Activated CD4-positive, alpha-beta T cell treated with anti-CD3 and anti-CD28 coated beads, Interleukin-10, Interleukin-2, amounts not matched to agents 100 ng/mL and 50 ng/mL, durations not matched to agents 16 hours and 8 hours (primary cell): ENCODE measurements at places on chromosomes 6 and 20.

GRCh38 chr6:133886104-133886775 is 2.7 kb upstream of the TCF21 start:
- no peak for DNase-seq

DNA sequence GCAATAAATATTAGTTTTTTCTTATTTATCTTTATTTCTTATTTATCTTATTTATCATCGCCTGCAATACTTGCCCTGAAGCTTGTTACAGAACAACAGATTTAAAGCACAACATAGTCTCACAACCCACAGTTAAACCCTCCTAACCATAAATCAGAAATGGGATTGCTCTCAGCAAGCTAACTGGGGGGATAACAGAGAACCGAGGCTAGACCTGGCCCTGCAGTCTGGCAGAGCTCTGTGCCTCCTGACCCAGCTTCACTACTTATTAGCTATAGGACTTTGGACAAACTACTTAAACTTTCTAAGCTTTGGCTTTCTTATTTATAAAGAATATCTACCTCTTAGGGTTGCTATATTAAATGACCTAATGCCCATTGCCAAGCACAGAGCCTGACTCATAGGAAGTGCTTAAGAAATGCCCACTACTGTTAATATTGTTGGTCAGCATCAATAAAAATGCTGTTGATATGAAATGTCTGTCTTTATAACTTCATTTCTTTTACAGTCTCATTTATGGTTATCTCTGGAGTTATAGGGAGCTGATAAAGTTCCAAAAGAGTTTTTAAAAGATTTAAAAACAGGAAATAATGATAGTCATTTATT is 87.9 kb upstream of the BEND6 start:
- DNase-seq: no peak

DNA sequence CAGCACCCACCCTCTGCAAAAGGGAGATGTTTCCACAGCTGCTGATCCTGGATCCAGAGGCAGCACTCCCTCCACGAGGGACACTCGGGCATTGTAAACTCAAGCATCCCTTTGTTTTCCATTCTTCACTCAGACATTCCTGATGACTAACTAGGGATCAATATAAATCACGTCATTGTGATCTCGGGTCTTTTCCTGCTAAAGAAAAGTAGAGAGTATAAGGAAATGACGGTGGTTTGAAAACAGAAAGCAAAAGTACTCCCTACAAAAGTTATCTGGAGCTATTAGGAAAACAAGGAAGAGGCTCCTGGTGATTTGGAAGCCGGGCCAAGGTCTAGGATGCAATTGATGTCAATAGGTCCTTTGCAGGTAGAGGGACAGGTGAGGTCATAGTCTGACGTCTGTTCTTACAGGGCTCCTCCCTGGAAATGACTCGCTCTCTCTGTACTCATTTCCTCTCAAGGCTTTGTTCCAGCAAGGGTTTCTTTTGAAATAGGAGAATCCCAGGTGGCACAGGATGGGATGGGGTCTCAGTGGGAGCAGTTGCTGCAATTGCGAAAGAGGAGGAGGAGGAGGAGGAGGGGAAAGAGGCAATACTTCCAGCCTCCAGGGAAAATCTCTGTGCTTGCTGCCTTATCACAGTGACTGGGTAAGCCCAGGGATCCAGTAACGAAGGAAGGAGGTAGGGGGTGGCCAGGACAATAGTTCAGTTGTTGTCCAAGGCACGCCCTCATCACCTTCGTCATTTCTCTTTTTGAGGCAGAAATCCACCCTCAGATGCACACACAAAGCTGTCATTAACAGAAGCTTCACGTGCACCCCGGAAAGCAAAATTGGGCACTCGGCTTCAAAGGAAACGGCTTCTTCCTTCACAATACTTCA is 222.8 kb downstream of the LY86 start:
- DNase-seq: peak; percentile 42

- no peak for DNase-seq
These were observed 375.3 kb downstream of the MAFB start for GRCh38 chr20:40313730-40314129.

DNA sequence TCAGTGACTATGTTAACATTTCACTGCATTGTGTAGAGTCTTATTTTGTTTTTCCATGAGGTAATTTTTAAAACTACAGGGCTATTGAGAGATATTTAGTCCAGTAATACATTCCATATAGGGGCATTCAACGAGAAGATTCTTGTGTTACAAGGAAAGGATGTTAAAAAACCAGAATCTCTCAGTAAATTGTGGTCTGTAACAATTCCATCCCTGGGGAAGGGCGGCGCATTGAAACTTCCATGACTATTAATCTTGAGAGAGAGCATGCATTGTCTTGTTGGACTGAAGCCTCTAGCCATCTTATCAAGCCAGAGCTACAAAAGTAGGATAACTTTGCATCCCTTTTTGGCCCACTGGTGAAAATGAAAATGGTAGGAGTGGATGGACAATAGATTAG is 119.7 kb downstream of the BCKDHB start:
- no peak for DNase-seq

GRCh38 chr20:59938221-59938620 is 1.9 kb downstream of the PPP1R3D start:
- DNase-seq: no peak

DNA sequence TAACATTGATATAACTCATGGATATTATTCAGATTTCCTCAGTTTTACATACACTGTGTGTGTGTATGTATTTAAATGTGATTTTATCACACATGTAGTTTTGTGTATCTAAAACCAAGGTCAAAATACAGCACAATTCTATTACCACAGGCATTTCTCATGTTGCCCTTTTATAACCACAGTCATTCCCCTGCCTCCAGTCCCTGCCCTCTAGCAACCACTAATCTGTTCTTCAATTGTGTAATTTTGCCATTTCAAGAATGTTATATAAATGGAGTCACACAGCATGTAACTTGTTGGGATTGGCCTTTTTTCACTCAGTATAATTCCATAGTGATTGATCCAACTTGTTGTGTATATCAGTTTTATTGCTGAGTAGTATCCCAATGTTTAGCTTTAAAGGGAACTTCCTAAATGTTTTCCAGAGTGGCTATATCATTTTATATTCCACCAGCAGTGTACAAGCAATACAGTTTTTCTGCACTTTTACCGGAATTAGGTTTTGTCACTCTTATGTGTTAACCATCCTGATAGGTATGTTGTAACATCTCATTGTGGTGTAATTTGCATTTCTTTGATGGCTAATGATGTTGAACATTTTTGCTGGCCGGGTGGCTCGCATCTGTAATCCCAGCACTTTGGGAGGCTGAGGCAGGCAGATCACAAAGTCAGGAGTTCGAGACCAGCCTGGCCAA is 338.2 kb downstream of the SOX4 start:
- no peak for DNase-seq

- peak; percentile 30 for DNase-seq
These were observed 2.5 kb downstream of the HDDC2 start for GRCh38 chr6:125299257-125299656.

DNA sequence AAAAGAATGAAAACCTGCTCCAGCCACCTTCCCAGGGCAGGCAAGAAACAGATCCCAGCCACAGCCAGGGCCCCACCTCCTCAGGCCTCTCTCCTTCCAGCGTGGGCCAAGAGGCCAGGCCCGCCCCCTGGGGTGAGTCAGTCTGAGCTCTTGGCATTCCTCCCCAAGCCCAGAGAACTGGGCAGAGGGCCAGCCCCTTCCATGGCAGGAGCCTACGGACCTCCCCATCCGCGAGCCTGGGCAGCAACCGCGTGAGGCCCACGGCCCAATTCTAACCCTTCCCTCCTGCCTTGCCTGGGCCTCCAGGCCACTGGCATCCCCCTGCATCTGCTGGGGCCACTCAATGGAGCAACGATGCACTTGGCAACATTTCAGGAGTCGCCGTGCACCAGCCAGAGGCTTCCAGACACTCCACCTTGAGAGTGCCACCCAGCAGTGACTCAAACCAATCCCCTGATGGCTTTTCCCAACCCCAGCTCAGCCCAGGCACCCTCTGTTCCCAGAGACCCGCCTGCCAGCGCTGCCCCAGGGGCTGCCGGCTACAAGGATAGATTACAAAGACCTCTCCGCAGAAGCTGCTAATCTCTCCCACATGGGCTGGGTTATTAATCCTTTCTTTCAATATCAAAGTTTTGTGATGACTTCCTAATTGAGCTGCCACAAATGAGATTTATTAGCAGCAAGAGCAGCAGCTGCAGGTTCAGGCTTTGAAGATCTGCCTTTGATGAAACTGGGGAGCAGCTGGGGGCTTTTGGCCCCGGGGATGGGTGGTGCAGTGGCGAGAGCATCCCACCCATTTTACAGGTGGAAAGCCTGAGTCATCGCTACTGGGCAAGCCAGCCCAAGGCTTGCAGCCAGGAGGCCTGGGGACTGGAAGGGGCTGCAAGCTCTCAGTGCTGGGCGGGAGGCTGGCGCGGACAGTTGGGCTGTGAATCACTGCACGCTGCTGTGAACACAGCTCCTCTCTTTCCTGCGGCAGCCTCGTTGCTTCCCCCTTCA is 85.7 kb downstream of the NFATC2 start:
- no peak for DNase-seq

DNA sequence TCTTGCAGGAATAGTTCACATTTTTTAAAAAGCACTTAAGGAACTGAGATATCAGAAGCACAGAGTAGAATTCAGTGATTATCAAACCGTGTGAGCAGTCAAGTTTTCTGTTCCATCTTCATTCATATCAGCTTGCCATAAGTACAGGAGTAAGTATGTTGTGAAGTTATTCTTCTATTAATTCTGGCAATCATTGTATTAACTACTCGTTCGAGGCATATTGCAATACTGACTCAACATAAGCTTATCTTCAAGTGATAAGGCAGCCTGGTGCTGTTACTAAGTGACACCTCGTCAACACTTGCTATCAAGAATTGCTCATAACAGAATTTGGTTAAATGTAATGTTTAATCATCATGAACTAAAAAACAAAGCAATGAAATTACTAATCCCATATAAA is 75.7 kb upstream of the SNX9 start:
- no peak for DNase-seq

GRCh38 chr20:64161356-64162238 is 2.7 kb upstream of the MYT1 start:
- DNase-seq: peak; percentile 26

DNA sequence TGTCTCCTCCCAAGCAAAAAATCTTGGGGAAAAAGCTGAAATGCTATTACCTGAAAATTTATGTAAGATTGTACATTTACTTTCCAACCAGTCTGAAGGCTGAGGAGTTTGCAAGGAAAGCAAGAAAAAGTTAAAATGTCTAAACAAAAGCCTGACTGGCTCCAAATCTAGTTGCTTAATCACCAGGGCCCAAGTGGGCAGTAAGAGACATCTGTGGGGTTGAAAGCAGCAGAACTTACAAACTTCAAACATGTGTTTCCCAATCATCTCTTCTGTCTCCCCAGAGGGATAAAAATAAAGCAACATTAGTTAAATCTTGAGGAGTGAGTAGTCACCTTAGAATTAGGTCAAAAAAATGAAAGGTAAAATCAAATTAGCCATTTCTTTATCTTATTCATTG is 98.6 kb downstream of the OGFRL1 start:
- DNase-seq: no peak

DNA sequence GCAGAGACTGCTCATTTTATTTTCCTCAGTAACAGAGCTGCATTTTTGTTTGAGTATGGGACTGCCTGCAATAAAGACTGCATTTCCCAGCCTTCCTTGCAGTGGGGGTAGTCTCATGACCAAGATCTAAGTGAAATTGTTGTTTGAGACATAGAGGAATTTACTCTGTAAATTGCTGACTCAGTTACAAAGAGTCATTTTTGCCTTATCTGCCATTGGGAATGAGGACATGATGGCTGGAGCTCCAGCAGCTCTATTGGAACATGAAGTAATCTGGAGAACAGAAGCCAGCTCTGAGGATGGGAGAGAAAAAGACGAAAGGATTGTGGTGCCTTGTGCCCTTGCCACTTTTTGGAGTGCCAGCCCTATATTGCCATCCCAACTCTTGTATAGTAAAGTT is 2.1 kb upstream of the CST11 start:
- DNase-seq: no peak

GRCh38 chr20:20076297-20077065 is 24.1 kb downstream of the CFAP61 start:
- no peak for DNase-seq

DNA sequence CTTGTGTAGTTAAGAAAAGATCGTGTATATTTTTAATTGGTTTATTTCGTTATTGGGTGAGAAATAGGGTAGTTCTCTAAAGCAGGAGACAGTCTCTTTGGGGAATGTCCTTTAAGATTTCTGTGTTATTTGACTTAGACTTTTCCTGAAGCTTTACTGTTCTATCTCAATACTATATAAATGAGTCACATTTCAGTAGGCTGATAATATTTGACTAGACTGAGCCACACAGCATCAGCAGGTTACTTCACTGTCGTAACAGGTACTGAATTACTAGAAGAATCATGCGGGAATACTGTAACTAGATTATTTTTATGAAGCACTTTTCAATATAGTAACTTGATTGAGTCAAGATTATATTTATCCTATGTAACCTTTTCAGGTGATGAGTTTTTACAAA is 1.4 kb downstream of the SMAP1 start:
- DNase-seq: peak; percentile 33
